ENCODE measurements at places on chromosomes 11 and 22.

GRCh38 chr11:68775951-68776388, 24.6 kb upstream of the TESMIN start:
- DNase-seq, result no peak

DNA sequence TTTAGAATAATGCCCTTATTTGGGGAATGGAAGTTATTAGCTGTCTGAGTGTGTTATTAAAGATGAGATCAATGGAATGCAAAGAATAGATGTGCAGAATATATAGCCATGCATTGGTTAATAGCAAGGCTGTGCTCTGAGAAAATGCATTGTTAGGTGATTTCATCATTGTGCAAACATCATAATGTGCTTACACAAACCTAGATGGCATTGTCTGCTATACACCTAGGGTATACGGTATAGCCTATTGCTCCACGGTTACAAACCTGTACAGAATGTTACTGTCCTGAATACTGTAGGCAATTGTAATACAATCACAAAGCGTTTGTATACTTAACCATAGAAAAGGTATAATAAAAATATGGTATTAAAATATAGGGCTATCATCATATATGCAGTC, 25.5 kb downstream of the SLC5A12 start:
- DNase-seq, result no peak

DNA sequence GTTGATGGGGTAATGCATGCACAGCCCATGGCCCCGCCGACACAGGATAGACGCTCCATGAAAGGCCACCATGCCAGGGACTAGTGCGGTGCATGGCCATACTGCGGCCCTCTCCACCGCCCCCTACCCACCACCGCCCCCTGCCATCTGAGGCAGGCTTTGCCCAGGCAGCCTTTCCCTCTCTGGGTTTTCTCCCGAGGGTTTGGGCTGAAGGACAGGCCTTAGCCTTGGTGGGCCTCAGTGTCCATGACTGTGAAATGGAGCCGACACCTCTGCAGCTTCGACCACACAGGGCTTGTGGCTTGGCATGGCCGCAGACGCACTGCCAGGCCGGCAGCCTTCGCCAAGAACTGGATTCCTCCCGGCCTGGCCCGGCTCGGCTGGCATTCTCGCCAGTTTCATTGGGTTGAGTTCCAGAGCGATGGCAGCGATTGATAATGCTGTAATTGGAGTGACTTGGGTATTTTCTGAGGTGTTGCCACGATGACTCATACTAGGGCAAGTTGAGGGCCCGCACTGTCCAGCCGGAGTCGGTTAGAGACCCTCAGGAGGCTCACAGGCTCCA, 111.3 kb downstream of the WNT7B start:
- DNase-seq, result no peak

- no peak for DNase-seq
Observed at GRCh38 chr22:34296461-34296860, 376.2 kb upstream of the LARGE1 start.
